Stimulated activated CD8-positive, alpha-beta memory T cell treated with anti-CD3 and anti-CD28 coated beads, Interleukin-4, amount 100 ng/mL, for 4 hours (primary cell): ENCODE measurements at places on chromosomes 3 and 15.

DNA sequence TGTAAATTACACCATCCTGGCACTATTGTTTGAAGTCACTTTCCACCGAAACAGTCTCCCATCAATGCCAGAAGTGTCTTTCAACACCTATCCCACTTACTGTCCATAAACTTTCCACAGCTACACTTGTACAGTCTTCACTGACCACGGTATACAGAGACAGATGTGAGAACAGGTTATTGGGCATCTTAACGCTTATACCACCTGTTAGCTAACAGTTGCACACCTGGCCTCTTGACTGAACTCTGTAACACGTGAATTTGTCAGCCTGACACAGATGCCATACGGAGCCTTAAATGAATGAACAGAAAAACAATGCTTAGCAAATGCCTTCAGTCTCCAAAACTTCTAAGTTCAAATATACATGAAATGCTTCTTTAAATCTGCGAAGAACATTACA is 440.5 kb downstream of the SHQ1 start:
- no peak for DNase-seq

DNA sequence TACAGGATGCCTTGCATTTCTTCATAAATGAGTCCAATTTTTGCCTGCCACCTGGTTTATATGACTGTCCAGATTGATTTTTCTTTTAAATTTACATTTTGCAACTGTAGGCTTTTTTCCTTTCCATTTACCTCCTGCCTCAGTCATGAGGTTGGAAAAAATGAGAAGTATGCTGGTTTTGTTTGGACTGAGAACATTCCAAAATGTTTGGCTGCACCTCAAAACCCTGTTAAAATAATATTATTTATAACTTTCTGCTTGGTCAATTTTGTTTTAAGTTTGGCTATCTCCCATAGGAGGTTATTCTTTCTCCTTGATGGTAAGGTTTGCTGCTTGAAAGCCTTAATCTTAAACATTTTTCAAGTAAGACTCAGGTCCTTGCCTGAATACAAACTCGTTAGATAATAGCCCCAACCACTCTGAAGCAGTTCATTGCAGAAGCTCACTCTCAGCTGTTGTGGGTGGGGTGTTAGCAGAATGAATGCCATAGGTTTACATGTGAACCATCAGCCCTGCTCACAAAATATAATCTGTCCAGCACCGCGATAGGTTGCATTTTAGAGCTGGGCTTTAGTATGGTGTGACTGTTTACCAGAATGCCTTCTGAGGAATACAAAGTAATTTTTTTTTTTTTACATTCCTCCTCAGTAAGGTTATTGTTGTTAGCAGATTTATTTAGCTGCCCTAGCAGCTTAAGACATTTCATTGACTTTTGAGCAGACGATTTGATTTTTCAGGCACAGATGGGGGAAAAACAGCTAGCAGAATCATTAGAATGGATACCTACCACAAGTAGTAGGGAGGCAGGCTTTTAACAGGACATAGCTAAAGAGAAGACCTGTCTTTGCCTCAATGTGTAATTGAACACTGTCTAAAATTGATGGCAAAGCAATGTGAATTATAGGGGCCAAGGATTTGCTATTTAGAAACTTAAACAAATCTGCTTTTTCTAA is 630.8 kb upstream of the KCNMB2 start:
- no peak for DNase-seq

GRCh38 chr15:62592920-62593319 is 427.8 kb upstream of the C2CD4B start:
- no peak for DNase-seq

GRCh38 chr3:191342006-191342405 is 11.7 kb upstream of the UTS2B start:
- no peak for DNase-seq

DNA sequence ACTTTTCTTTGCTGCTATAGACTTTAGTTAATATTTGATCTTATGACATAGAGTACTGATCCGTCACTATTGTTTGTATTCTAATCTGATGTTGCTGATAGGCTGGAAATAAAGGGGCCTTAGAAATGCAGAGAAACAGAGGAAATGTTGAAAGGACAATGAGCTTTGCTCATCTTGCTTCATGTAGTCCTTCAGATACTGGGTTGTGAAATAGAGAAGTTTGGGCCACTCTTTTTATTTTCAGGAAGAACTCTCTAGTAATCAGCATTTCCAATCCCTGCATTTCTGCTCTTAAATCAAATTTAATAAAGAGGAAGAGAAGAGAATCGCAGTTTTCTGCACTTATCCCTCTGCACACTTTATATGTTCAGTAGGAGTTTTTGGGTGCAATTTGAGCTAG is 192.8 kb upstream of the THBS1 start:
- no peak for DNase-seq

DNA sequence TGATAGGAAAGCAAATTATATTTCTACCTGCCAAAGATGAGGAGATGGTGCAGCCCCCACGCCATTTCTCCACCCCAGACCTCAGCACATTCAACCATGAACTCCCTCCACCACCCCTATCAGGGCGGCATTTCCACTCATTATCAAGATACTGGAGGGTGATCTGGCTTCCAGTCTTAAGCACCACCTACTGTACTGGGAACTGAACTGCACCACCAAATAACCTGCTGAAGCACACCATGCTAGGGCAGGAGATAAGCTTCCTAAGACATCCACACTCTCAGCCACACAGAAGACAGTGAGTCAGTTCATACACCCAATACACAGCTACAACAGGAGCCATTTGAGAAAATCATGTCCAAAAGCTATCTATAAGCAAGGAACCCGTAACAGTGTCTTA is 98.8 kb downstream of the FGF7 start:
- DNase-seq: no peak

GRCh38 chr3:125083776-125084175 is 28.0 kb upstream of the HEG1 start:
- DNase-seq: no peak

- DNase-seq: no peak
These were observed 148.1 kb downstream of the WDR72 start for GRCh38 chr15:53611145-53611920.

DNA sequence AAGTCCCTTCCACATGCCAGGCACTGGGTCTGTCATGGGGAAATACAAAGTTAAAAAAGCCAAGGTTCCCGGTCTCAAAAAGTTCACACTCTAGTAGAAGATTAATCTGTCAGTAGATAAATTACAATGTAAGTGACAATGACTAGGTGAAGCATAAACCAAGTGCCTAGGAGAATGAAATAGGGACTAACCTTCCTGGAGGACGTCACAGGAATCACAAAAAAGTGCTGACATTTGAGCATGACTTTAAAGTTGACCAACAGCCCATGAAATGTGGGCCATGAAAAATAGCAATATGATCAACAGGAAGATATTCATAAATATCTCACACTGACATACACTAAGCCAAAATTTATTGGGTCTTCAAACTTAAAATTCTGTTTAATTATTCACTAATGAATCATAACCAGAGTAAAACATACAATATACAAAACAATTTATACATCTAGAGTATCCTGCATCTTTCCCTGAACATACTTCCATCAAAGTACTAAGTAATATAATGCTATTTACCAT is 20.0 kb downstream of the COPS2 start:
- DNase-seq: no peak

GRCh38 chr15:91127236-91127955 is 27.3 kb downstream of the SV2B start:
- DNase-seq: no peak

- no peak for DNase-seq
These were observed 2.0 kb upstream of the GANC start for GRCh38 chr15:42270996-42271395.

DNA sequence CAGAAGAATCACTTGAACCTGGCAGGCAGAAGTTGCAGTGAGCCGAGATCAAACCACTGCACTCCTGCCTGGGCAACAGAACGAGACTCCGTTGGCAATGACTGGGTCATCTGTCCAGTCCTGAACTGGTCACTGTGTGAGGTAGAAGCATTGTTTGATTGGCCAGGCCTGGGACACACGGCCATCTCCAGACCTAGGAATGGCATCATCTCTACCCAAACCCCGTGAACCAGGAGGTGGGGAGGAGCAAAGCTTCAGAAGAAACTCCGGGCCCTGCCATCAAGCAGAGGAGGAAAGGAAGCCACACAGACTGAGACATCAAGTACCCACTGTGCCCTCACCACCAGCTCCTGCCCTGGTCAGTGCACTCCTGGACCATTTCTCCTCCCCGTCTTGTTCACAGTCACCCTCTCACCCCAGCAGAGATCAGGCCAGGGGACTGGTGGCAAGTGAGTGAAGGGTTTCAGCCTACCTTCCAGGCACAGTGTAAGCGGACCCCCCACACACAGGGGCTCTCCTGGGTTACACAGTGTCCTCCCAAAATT is 31.6 kb downstream of the GOLGA6L2 start:
- DNase-seq: no peak

GRCh38 chr3:29176501-29176900 is 104.4 kb upstream of the RBMS3 start:
- DNase-seq: no peak

GRCh38 chr3:45551214-45552010 is 43.1 kb upstream of the LIMD1 start:
- no peak for DNase-seq

DNA sequence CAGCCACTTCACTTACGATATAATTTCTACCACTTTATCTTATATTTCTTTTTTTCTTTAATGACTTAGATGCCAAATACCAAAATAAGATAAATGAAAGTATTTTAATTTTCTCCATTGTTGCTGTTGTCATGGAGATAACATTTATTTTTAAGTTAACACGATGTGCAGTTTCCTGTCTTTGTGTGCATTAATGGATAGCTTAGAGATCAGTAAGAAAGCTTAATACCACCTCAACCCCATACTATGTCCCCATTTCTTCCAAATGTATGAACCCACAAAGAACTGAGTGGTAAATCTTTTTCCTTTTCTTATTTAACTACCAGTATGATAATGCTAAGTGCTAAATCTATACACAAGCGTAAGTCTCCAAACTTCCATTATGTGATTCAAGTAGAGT is 17.1 kb downstream of the PCNP start:
- no peak for DNase-seq

DNA sequence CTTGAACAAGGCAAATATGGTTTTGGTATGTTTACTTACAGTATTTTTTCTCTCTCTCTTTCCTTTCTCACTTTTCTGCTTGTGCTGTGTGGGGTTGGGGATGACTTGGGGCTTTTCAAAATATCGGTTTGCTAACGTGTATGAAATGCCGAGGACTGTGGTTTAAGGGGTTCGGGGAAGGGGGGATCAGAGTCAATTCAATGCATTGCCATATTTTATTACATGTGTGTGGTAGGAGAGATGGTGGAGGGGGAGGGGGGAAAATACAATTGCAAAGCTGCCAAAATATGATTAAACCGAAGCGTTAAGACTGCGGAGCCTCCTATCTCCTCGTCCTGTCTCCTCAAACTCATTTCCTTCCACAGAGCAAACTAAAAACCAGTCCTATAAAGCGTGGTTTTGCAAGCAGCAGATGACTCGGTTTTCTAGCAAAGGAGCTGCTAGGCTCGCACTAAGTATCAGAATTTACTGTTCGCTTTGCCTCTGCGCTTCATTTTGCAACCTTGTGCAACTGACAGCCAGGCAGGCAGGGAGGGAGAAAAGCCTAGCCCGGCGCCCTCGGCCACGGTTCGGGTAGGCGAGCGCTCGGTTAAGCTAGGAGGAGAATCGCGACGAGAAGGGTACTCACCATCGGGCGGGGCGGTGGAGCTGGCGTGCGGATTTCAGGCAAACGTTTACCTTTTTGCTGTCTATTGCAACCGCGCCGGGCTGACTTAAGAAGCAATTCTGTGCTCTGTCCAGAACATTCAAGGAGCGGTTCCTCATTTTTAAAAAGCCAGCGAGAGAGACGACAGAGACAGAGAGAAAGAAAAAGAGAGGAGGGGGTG is 4.0 kb upstream of the NR2F2 start:
- no peak for DNase-seq

GRCh38 chr3:119538772-119539171 is 20.6 kb downstream of the CD80 start:
- DNase-seq: no peak

DNA sequence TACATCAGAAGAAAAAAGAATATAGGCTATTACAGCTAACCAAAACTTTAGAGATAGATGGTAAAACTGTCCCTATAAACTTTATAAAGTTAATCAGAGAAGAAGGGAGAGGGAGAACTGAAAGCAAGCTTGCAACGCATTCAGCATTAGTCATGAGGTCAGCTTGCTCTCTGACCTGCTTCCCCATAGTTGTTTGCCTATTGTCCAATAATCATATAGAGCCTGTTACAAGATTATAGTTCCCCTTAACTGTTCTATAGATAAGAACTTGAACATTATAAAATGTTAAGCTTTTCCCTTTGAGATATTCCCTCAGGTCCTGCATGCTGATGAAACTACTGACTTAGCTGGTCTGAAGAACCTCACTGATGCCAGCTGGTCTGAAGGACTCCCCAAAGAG is 74.5 kb downstream of the CPNE4 start:
- no peak for DNase-seq

DNA sequence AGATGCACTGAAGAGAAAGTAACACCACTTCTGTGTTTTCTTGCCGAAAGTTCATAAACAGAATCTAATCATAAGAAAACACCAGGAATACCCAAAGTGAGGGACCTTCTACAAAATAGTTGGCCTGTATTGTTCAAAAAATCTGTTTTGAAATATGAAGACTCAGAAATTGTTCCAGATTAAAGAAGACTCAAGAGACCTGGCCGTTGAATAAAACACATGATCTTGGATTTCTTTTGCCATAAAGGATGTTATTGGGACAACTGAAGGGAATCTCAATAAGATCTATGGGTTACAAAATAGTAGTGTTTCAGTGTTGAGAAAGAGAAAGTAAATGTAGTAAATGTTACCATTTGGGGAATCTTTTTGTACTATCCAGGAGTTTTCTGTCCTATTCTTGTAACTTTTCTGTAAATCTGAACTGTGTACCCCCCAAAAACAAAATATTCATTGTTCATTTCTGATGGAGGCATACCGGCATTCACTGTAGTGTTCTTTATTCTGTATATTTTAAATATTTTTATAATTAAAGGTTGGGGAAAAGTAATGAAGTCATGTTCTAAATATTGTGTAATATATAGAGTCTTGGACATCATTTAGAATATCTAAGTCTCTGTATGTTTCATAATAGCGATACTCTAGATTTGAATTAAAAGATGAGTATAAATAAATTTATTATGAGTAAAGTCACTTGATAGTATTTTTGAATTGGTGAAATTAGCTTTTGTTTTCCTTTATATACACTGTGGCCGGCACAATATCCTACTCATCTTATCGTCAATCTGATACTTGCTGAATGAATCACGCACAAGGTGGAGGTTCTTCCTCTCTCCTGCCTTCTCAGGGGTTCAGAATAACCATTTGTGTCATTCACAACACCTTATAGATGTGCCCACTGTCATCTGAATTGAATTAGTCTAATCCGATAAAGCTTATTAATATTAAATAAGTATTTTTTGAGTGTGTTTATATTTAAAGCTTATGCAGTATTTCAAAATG is 66.7 kb downstream of the TRAK1 start:
- no peak for DNase-seq
